ENCODE measurements at places on chromosomes 5 and 9.
A peak's percentile ranks its signal among the peaks of the same experiment; 100 is the strongest.

DNA sequence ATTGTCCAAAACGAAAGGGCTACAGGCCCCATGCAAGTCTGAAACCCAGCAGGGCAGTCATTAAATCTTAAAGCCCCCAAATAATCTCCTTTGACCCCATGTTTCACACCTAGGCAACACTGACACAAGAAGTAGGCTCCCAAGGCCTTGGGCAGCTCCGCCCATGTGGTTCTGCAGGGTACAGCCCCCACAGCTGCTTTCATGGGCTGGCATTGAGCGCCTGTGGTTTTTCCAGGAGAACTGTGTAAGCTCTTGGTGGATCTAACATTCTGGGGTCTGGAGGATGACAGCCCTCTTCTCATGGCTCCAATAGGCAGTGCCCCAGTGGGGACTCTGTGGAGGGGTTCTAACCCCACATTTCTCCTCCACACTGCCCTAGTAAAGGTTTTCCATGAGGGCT lies 623.5 kb downstream of the PRR16 start:
- DNase-seq = no peak

- DNase-seq = no peak
Observed at GRCh38 chr9:137149942-137150616, 11.1 kb downstream of the GRIN1 start.

DNA sequence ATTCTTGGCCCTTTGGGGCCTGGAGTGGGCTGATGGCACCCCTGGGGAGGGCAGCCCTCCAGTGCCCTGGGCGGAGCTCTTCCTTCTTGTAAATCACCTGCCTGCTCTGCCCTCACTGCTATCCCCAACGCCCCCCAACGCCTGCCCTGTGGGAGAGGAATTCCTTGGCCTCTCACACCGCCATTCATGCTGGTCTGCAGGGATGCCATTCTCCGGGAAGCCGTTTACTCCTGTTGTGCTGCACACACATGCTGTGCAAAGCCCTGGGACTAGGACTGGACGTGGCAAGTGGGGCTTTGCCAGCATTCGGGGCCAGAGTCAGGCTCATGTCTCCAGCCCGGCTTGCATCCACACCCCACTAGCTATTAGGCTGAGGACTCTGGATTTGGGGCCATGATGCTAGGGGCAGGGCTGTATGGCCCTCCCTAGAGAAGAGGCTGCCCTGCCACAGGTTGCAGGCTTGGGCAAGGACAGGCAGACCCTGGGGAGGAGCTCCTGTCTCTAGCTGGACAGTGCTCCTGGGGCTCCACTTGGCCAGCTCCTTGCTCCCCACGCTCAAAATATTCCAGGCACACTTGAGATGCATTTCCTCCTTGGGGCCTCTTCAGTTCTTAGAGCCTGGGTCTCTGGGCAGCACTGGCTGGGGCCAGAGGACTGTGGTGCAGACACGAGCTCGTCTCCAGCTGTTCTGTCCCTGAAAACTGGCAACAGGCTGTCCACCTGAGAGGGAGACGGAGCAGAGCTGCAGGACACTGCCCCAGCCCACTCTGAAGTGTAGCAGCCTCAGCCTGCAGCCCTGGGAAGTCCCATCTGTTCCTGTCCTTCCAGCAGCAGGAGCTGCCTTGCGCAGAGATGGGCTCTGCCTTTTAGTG lies 226.9 kb downstream of the CACNA1B start:
- no peak for DNase-seq

DNA sequence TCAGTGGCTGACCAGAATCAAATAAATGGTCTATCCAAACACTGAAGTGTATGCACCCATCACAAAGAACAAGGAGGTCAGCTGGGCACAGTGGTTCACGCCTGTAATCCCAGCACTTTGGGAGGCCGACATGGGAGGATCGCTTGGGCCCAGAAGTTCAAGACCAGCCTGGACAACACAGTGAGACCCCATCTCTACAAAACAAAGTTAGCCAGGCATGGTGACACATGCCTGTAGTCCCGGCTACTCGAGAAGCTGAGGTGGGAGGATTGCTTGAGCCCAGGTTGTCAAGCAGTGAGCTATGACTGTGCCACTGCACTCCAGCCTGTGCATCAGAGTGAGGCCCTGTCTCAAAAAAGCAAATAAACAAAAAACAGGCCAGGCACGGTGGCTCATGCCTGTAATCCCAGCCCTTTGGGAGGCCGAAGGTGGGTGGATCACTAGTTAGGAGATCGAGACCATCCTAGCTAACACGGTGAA lies 40.5 kb downstream of the SEMA4D start:
- no peak for DNase-seq

DNA sequence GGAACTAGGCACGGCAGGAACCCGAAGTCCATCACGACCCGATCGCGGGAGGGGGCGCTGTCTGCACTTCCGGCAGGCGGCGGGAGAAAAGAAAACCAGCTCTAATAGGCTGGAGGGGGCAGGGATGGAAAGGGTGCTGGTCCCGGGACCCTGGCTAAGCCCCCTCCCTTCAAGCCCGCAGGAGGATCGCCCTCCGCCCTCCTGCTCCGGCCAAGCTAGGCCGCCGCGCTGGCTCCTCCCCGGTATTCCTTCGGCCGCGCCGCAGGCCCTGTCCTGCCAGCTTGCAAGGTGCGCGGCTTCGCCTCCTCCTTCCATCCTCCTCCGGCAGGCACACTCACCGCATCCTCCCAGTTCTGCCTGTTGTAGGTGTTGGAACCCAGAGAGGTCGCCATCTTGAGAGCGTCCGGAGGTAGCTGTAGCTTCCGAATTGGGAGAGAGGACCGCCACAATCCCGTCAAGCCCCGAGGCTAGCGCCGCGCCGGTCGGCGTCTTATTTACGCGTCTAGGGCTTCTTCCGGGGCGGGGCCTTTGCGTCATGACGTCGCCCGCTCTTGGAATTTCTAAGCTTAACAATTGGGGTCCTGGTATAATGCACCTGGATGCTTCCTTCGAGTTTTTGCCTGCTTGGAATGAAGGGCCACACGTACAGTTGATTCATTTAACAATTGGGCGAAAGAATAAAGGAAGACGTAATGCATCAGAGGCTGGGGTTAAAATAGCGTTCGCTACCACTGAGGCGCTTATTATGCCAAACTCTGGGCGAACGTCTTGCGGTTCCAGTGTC lies at the start of gene RBM22:
TSS of gene RBM22 (minus strand) at position 469 of the 784 bp plus-strand sequence. CDS start at position 392, 77 bp downstream.
- peak; percentile 63 for DNase-seq

DNA sequence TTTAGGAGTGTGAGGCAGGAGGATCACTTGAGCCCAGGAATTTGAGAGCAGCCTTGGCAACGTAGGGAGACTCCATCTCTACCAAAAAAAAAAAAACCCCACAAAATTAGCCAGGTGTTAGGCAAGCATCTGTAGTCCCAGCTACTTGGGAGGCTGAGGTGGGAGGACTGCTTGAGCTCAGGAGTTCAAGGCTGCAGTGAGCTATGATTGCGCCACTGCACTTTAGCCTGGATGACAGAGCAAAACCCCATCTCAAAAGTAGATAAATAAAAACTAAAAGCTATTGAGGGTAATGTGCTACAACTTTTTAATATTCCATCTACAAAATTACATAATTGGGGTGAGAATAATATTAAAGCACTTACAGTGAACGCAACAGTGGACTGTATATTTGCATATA lies 5.9 kb downstream of the BDP1 start:
- DNase-seq = no peak

DNA sequence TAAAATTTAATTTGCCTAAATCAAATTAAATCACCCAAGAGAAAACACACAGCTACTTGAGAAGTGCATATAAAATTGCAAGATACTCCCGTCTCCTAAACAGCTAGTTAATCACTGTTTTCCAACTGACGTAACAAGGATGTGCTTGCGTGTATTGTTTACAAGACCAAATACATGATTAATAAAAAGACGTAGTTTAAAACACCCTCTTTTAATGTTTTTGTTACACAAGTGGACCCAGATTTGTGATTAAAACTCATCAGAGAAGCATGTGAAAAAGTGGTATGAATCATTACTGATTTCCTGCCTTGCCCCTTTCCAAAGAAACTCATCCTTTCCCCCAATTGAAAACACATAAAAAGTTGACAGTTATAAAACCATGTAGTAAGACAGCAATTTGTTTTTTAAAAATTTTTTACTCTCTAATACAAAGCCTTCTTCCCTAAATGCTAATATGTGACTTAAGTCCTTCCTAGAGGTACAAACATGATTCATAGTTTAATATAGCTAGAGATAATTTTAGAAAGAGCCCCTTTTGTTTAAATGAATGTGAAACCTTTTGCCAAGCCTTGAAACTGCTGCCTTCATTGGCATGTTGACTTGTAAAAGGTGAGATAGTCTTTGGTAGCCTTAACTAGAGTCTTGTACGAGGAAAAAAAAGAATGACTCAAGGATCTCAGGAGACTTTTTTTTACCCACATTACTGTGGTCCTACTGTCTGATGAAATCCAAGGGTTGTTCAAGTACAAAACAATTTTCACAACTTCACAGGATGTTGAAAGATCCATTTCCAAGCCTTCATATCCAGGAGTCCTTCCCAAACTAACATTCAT lies 61.4 kb upstream of the FST start:
- no peak for DNase-seq

DNA sequence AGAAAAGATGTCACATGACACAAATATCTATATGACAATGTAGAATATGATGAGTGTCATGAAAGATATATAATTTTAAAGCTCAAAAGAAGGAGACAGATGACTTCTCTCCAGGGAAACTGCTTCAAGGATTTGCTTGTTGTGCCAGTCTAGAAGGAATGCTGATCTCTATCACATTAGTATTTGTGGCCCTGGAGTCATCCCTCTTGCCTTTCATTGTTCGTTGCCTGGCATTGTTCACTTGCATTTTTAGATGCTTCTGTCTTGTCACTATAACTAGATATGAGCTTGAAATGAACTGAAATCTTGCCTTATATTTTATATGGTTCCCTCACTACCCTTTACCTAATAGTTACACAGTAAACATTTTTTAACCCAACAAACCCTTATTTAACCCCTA lies 207.5 kb downstream of the ZNF608 start:
- DNase-seq = no peak

DNA sequence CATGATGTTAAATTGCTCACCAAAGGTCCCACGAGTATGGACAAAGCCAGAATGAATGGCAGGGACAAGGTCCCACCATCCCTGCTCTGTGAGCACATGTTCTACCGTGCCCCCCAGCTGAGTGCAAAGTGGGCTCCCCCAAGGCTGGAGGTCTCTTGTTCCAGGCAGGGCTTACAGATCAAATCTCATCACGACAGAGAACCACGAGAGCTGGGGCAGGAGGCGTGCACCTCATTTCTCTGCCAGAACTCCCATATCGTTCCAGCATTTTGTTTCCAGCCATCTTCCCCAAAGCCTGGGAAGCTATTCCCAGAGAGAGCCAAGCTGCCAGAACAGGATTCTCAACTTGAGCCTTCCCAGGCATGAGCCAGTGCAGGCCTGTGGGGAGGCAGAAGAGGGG lies 108.5 kb downstream of the ZNF354C start:
- DNase-seq = no peak

DNA sequence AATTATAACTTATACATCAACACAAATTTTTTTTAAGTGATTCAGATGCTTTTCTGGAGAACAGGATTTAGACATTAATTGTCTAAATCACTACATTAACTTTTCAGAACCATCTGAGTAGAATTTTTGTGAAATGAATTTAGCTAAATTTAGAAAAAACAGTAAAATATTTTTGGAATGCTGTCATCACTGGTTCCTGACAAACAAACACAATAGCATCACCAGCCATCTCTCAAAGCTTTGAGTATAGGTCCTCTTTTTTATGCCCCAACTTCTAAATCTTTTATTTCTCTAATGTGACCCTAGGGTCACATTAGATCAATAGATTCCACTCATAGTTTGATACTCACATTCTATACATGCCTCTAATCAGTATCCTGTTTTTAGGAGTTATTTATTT lies 104.6 kb downstream of the PRR16 start:
- no peak for DNase-seq

- no peak for DNase-seq
Observed at GRCh38 chr5:172721455-172722326, 49.3 kb downstream of the DUSP1 start.

- no peak for DNase-seq
Observed at GRCh38 chr9:4983601-4984165, 1.4 kb upstream of the JAK2 start.

DNA sequence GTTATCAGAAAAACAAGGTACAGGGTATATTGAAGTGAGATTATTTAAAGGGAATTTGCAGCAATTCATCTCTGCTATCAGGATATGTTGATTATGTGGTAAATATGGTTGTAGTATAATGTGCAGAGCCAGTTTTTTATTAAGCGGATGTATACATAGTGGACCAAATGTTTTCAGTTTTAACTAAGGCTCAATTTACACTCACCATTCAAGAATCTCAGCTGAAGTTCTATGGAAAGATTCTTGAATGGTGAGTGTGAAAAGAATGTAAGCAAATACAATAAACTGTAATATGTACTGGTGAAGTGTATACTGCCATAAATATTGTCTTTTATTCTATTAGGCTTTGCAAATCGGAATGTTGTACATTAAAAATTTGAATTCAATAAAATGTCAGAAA lies 895.9 kb upstream of the CDH10 start:
- DNase-seq = no peak

- no peak for DNase-seq
Observed at GRCh38 chr5:180688330-180689070, 39.1 kb upstream of the FLT4 start.

GRCh38 chr5:57432876-57433275 lies 49.7 kb downstream of the ACTBL2 start:
- DNase-seq = no peak

DNA sequence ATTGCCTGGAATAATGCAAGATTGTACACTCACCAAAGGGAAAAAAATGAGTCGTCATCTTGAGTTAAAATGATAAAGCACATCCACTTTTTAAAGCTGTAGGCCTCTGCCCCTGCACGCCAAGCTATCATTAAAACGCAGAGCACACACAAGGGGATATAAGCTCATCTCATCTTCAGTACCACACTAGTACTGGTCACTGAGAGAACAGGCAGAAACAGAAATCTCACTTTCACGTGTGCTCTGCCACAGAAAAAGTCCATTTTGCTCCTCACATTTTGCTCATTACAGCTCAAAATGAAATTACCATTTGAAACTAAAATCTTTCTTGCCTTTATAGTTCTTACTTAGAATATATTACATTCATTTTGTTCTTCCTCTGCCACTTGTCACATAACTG lies 99.2 kb upstream of the SLC30A5 start:
- DNase-seq = no peak

DNA sequence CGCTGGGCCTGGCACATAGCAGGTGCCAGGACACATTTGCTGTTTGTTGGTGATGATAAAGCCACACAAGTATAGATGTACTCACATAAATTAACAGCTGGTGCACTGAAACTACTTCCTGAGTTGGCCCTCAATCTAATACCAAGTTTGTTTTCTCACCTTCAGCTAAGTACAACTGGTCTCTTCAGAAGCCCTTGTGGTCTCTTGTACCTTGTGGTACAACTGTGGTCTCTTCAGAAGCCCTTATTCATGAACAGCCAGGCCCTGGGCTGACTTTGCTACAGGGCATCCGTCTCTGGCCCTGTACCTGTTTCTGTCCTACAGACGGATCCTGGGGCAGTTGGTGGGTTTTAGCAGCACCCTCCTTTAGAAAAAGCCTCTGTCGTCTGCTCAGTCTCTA lies 81.5 kb downstream of the DAB2IP start:
- no peak for DNase-seq

- no peak for DNase-seq
Observed at GRCh38 chr5:94433397-94434163, 184.8 kb downstream of the KIAA0825 start.

- no peak for DNase-seq
Observed at GRCh38 chr9:114763220-114763619, 42.6 kb downstream of the TNFSF15 start.

- DNase-seq = no peak
Observed at GRCh38 chr9:68427216-68427977, 71.0 kb downstream of the PGM5 start.

GRCh38 chr5:55679556-55679955 lies 32.6 kb downstream of the SLC38A9 start:
- no peak for DNase-seq

- no peak for DNase-seq
Observed at GRCh38 chr5:6593148-6594016, 39.5 kb downstream of the NSUN2 start.
